ENCODE measurements at places on chromosomes 16 and 17.

GRCh38 chr17:41424111-41424635, at the start of gene KRT37:
TSS of gene KRT37 (minus strand) at chr17:41424585. CDS start at chr17:41424523, 62 bp downstream.
- DNase-seq: no peak

DNA sequence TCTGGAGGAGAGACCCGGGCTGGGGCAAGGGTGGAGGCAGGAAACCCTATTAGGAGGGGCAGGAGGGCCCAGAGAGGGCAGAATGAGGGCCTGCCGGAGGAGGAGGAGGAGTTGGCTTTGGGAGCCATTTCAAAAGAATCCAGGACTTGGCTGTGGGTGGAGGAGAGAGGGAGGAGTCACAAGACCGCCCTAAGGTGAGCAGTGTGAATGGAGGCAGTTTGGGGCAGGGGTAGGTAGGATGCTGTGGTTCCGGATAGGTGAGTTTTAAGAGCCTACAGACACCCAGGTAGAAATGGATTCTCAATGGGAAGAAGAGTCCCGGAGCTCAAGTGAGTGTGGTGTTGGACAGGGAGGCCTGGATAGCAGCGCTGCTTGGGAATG, 80.3 kb downstream of the ARHGAP23 start:
- DNase-seq: peak; percentile 70

DNA sequence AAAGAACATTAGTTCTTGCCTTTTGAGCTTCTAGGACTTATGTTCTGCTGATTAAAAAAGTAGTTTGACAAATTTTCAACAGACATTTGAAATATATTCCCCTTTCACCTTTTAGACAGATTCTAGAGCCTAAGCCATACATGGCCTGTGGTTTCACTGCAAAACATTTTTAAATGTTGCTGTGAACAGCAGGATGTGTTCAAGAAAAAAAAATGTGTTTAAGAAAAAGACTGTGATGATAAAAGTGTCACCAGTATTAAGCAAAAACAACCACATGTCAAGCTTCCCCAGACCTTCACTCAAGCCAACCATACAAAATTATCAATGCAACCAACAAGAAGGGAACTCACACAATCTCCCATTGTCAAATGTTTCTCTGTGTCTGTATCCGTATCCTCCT, 103.5 kb downstream of the SYCE1L start:
- no peak for DNase-seq

- DNase-seq: no peak
Observed at GRCh38 chr17:73390851-73391250, 79.0 kb upstream of the CDC42EP4 start.

GRCh38 chr17:38881600-38882191, 11.8 kb downstream of the LASP1 start:
- no peak for DNase-seq

GRCh38 chr17:21194226-21194625, 19.7 kb downstream of the TMEM11 start:
- DNase-seq: no peak
